Stimulated activated CD4-positive, alpha-beta T cell treated with anti-CD3 and anti-CD28 coated beads, Interleukin-12 subunit alpha, Interleukin-12 subunit beta, amount 100 ng/mL, for 4 hours (primary cell): ENCODE measurements at places on chromosomes 5 and 9.

- DNase-seq: no peak
These were observed 74.9 kb upstream of the NIPAL4 start for GRCh38 chr5:157384971-157385709.

DNA sequence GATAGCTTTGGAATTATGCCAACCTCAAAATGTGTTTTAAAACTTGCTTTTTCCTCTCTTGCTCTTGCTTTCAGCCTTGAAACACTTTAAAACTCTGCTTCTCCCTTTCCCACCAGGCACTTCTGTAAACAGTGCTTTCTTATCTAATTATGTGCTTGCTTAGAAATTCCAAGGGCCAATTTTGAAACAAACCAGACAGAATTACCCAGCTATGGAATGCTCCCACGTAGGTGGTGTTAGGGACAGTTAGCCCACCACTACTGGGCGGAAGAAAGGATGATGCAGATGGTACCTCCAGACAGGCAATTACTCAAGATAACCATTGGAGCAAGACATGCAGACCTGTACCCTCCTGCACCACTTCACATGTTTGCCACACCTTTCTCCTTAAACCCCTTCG, 523.0 kb upstream of the PTPRD start:
- no peak for DNase-seq

DNA sequence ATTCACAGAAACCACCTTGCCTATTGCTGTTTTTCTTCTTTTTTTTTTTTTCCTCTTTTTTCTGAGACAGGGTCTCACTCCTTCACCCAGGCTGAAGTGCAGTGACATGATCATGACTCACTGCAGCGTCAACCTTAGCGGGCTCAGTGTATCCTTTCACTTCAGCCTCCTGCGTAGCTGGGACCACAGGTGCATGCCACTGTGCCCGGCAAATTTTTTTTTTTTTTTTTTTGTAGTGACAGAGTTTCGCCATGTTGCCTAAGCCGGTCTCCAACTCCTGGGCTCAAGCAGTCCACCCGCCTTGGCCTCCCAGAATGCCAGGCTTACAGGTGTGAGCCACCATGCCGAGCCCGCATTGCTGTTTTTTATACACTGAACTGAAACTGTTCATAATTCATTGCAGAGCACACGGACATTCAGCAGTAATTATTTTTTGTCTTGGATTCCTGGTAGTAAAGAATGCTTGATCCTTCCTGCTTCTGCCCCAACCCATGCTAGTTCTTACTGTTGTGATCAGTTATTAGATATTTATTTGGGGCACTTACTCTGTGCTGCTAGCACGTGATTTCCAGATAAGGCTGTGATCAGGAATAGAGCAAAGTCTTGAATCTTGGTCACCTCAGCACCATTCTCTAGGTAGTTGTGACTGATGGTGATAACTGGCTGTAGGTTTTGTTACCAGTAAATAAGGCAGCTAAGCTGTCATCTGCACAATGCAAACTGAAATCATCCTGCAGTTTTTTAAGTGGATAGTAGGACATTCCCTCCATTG, 14.0 kb downstream of the MAP3K1 start:
- peak; percentile 51 for DNase-seq

- no peak for DNase-seq
These were observed 11.8 kb downstream of the BRD3 start for GRCh38 chr9:134055981-134056461.
